ENCODE measurements at places on chromosomes 12 and 14. TPM values are rescaled to one million over a fixed set of nuclear protein-coding genes. Genes with fewer than 3 reads are reported as not detected.

DNA sequence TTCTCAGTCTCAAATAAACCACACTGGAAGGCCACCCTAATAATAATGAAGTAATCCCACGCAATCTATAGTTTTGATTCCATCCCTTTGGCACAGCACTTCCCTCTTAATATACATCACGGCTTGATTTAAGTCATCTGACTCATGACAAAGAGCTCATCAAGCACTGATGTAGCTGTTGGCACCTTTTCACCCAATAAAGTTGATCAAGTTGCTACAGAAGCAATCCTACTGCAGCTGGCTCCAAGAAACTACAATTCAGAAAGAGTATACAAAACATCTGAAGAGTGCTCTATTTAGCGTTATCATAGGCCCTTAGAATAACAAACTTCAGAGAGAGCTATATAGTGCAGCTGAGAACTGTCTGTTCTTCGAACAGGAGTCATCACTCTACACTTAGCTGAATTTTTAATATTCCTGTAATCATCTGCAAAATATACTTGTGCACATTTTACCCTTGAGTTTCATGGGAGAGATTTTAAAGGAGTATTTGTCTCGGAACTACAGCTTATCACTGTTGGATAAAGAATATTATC is 94.9 kb downstream of the OSBPL8 start:
- no peaks in the 10 kb centered on the region for H3K36me3 ChIP-seq
- no peak overlapping the region for H3K4me3 ChIP-seq
- peaks cover 19% of the 10 kb centered on the region for H3K4me1 ChIP-seq
- DNase-seq: no peak
- no peaks in the 10 kb centered on the region for H3K27me3 ChIP-seq

DNA sequence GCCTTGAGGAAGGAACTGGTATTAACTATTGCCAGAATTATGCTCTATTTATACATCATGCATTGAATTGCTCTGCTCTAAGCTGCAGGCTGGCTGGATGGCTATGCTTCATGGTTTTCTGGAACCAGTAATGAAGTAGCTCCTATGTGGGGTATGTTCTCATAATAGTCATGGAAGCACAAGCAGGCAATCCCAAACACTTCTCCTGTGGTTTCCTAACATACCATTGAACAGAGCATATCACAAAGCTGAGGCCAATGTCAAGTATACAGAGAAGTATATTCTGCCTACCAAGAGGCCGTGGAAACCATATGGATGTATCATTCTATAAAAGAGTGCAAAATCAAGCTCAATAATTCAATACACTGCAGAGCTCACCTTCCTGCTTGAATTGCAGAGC is 1752.4 kb upstream of the FLRT2 start:
- H3K27me3 ChIP-seq: no peaks in the 10 kb centered on the region
- DNase-seq: no peak
- H3K36me3 ChIP-seq: no peaks in the 10 kb centered on the region
- H3K27ac ChIP-seq: no peak overlapping the region

DNA sequence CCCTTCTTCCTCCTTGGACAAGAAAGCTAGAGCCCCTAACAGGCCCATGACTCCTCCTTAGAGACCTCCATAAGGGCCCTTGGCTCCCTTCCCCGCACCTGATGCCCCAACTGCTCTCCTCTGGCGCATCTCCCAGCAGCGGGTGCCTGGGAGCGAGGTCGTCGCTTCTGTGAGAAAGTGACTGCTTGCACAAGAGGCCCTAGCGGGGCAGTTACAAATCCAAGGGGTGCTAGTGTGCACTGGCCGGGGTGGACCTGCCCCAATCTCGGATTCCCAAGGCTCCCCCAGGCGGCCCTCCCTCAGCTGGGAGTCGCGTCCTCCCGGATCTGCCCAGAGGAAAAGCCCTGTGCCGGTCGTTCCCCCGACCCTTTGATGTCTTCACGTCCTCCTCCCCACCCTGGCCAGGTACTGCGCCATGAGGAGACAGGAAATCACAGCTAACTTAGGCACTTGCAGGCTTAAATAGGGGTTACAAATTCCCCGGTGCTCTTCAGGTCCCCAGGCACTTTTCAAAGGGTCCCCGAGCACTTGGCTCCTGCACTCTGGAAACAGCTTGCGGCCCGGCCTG is 2.8 kb downstream of the NKX2-8 start:
- no peak for DNase-seq
- peaks cover 96% of the 10 kb centered on the region for H3K27me3 ChIP-seq
- no peak overlapping the region for H3K4me3 ChIP-seq
- no peak overlapping the region for H3K27ac ChIP-seq
- H3K36me3 ChIP-seq: no peaks in the 10 kb centered on the region

ANO4 gene
- 0.08 TPM for total RNA-seq

DNA sequence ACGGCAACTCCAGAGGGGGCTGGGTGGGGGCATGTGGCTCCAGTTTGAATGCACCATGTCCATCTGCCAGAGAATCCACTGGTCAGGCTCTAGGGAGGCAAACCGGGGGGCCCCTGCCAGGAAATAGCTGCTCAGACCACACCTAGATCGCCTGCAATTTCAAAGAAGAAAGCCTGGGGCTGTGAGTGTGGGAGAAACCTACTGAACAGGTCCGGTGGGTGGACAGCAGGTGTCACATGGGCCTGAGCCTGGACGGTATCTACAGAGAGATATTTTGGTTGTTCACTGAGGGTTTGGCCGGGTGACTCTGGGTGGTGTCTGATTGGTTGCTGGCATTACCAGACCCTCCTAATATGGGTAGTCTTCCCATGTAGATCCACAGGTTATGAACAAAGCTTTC is 32.0 kb downstream of the DAO start:
- no peak overlapping the region for H3K27ac ChIP-seq
- H3K27me3 ChIP-seq: no peaks in the 10 kb centered on the region
- no peaks in the 10 kb centered on the region for H3K4me1 ChIP-seq
- no peaks in the 10 kb centered on the region for H3K36me3 ChIP-seq
- H3K4me3 ChIP-seq: no peak overlapping the region
- no peak for DNase-seq

GRCh38 chr14:93142854-93143652 is 27.3 kb upstream of the ITPK1 start:
- H3K4me3 ChIP-seq: no peak overlapping the region
- H3K36me3 ChIP-seq: no peaks in the 10 kb centered on the region
- no peak overlapping the region for H3K27ac ChIP-seq
- H3K27me3 ChIP-seq: no peaks in the 10 kb centered on the region
- H3K4me1 ChIP-seq: no peaks in the 10 kb centered on the region

AVPR1A gene
- total RNA-seq: 1.8 TPM

BRF1 gene
- total RNA-seq: 17.1 TPM

GRCh38 chr12:4562034-4562657 is at the start of gene DYRK4:
Gene DYRK4 (plus strand): TSS chr12:4562208. CDS start chr12:4562246, 38 bp downstream.
- H3K27ac ChIP-seq: no peak within 1 kb of the TSS
- H3K4me1 ChIP-seq: no peaks in the 10 kb centered on the region
- H3K36me3 ChIP-seq: no peaks in the 10 kb centered on the region
- peaks cover 4% of the 10 kb centered on the region for H3K27me3 ChIP-seq

DNA sequence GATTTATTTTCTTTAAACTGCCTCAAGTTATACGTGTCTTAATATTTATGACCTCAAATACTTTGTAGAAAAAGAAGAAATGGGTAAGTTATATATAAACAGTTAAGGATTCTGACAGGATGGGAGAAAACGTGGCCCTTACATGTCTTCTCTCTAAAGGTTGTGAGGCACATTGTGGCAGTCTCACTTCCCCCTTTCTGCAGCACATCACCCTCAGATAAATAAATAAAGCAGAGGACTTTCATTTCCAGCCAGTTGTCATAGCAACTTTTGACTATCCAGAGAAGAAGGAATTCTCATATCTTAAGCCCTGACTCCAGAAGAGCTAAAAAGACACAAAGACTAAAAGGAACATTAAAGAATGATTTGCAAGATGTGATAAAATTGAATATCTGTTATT is 28.8 kb upstream of the CEP83 start:
- H3K4me3 ChIP-seq: no peak overlapping the region
- no peak for DNase-seq
- H3K36me3 ChIP-seq: no peaks in the 10 kb centered on the region
- no peaks in the 10 kb centered on the region for H3K27me3 ChIP-seq
- H3K4me1 ChIP-seq: no peaks in the 10 kb centered on the region

AKAP5 gene
- 0.12 TPM for total RNA-seq

DNA sequence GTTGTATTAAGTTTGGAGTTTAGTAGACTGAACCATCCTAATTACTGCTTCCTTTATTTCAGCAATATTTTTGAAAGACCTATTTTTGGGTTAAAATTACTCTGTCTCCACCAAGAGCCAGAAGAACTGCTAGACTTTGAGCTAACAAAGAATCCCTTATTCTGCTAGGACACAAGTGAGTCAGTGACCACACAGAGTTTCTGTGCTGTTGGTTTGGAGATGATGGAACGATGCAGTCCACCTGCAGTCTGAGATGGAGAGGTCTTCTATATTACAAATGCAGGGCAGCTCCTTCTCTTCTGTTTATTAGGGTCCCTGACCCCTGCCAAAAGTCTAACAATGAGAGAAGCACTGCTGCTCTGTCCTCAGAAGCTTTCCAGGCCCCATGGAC is 6.7 kb upstream of the STXBP6 start:
- H3K36me3 ChIP-seq: no peaks in the 10 kb centered on the region
- H3K4me3 ChIP-seq: no peak overlapping the region
- no peaks in the 10 kb centered on the region for H3K27me3 ChIP-seq
- H3K4me1 ChIP-seq: no peaks in the 10 kb centered on the region

- no peak overlapping the region for H3K27ac ChIP-seq
- H3K36me3 ChIP-seq: no peaks in the 10 kb centered on the region
- no peaks in the 10 kb centered on the region for H3K27me3 ChIP-seq
- no peaks in the 10 kb centered on the region for H3K4me1 ChIP-seq
- no peak overlapping the region for H3K4me3 ChIP-seq
These were observed 18.9 kb downstream of the BCAT1 start for GRCh38 chr12:24929953-24930352.

- no peaks in the 10 kb centered on the region for H3K4me1 ChIP-seq
- H3K27ac ChIP-seq: no peak overlapping the region
These were observed 44.0 kb upstream of the AMIGO2 start for GRCh38 chr12:47123730-47124129.

GRCh38 chr12:109581856-109582255 is 8.3 kb downstream of the MVK start:
- peaks cover 20% of the 10 kb centered on the region for H3K36me3 ChIP-seq
- no peak overlapping the region for H3K27ac ChIP-seq
- DNase-seq: no peak
- no peak overlapping the region for H3K4me3 ChIP-seq
- no peaks in the 10 kb centered on the region for H3K4me1 ChIP-seq

DNA sequence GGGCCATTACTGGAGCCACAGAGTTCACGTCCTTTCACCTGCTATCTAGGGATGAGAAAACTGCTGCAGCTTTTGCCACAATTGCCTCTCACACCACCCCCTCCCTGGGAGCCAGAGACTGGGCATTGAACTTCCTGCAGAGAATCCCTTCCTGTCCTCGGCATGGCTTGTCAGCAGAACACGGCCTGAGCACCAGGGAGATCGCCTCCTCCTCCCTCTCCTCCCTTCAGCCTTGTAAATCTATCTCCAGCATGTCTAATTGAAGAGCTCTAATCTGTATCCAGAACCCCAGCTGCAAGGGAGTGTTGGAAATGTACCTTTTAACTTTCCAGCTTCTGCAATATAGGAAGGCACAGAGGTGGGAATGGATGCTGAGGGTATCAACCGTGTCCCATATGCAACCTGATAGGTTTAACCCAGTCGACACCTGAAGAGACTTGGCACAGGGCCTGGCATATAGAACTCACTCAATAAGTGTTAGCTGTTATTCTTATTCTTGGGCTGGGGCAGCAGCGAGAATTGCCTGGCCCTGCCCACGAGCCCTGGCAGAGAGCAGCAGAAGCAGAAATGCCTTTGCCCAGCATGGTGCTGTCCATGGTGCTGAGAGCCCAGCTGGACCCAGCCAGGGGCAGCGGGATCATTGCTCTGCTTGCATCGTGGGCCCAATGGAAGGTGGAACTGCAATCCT is 26.8 kb downstream of the TMEM63C start:
- H3K4me3 ChIP-seq: no peak overlapping the region
- H3K4me1 ChIP-seq: no peaks in the 10 kb centered on the region
- peak; percentile 76 for DNase-seq

- H3K36me3 ChIP-seq: no peaks in the 10 kb centered on the region
- peaks cover 30% of the 10 kb centered on the region for H3K27me3 ChIP-seq
- H3K27ac ChIP-seq: no peak overlapping the region
- DNase-seq: no peak
- H3K4me1 ChIP-seq: no peaks in the 10 kb centered on the region
These were observed 24.4 kb upstream of the FBRSL1 start for GRCh38 chr12:132465269-132466190.

NANOG gene
- not detected for total RNA-seq

DNA sequence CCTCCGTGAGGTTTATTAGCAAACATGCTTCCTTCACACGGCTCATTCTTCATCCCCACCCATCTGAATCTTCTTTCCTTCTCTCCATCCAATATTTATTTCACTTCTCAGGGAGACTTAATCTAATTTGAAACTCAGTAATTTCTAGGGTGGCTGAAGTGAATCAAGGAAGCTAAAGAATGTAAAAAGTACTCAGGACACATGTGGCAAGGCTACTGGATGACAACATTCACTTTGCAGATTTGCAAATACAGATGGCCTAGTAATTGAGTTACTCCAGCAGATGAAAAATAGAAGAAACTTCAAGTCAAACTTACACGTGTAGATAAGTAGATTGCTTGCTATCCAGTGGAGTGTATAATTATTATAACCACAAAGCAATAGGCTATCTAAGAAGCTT is 15.4 kb upstream of the BEST3 start:
- H3K27me3 ChIP-seq: no peaks in the 10 kb centered on the region
- DNase-seq: no peak
- H3K4me3 ChIP-seq: no peak overlapping the region
- no peak overlapping the region for H3K27ac ChIP-seq

MRPL42 gene
- 59.6 TPM for total RNA-seq

KIF26A gene
- 5.7 TPM for total RNA-seq
